ENCODE measurements at places on chromosomes 13 and 19.

DNA sequence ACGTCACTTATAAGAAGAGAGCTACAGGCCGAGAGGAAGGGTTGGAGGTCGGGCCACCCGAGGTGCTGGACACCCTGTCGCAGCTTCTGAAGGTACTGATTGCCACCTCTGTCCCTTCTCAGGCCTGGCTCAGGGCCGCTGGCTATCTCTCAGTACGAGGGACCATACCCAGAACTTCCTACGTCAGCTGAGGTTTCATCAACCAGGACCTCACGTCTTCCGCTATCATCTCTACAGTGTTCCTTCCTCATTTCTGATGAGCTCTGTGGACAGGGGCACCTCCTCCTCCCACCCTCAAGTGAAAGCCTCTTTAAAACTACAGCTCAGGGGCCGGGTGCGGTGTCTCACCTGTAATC is 58.2 kb upstream of the USE1 start:
- ATAC-seq = no peak

GRCh38 chr13:100213576-100213975 is 124.7 kb downstream of the PCCA start:
- no peak for ATAC-seq

DNA sequence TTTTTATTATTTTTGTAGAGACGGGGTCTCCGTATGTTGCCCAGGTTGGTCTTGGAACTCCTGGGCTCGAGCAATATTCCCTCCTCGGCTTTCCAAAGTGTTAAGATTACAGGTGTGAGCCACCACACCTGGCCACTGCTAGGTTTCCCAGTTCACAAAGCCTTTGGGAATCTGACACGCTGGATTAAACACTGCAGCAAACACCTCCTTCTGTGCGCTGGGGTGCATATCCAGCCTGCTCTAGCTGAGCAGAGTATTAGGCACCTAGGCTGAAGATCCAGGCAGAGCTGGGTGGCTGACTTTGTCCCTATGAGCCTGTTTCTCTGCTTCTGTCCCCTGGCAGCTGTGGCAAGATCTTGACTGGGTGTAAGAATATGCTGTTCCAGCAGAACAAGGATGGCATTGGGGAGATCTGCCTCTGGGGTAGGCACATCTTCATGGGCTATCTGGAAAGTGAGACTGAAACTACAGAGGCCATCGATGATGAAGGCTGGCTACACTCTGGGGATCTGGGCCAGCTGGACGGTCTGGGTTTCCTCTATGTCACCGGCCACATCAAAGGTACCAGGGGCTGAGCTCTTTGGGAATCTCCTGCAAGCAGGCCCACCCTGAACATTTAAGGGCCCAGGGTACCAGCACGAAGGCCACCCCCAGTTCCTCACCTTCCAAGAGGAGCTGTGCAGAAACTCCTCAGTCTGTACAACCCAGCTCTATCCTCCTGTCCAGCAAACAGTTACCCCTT is 49.8 kb downstream of the ACSBG2 start:
- ATAC-seq = no peak

- no peak for ATAC-seq
Measured at GRCh38 chr13:40309881-40310280, 356.6 kb downstream of the FOXO1 start.

GRCh38 chr13:113528813-113529180 is 38.3 kb upstream of the DCUN1D2 start:
- ATAC-seq = no peak

DNA sequence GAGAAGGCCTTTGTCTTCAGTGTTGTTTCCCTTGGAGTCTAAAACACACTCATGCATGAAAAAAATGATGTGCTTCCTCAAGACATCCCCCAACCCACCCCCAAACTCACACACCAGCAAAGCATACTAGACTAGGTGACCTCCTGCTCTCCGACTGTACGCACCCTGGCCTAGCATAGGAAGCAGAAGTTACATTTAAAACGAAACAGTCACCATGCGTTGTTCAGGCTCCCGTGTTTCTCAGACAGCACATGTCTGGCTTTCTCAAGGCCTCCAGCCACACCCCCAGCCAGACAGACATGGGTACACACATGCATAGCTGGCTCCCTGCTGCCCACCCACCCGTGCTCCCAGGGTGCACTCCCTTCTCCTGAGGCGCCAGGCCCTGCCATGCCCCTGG is 28.7 kb upstream of the C1QTNF9 start:
- ATAC-seq = no peak

DNA sequence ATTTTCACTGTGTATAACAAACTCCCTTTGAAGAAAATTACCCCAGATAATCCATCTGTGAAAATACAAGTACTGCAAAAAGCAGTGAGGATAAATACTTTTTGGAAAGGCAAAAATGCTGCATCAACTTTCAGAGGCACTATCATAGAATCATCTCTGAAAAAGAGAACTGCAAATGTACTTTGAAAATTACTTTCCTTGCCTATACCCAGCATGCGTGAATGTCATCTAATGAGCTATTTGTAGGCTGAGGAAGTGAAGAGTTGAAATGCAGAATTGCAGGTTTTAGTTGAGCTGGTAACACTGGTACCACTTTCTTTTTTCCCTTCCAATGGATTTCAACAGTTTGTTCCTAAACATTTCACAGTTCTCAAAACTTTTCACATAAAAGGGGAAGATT is 196.7 kb downstream of the TBC1D4 start:
- ATAC-seq = no peak

GRCh38 chr13:38213314-38213713 is 136.3 kb upstream of the UFM1 start:
- ATAC-seq = no peak

- no peak for ATAC-seq
Measured at GRCh38 chr13:94515911-94516310, 36.4 kb upstream of the DCT start.

GRCh38 chr13:99281811-99282263 is 23.7 kb upstream of the GPR18 start:
- ATAC-seq = peak; percentile 76

GRCh38 chr19:48645620-48646000 is 377 bp downstream of the CA11 start:
- ATAC-seq = no peak

Data from activated CD4-positive, CD25-positive, alpha-beta regulatory T cell treated with anti-CD3 and anti-CD28 coated beads, Interleukin-2, amount 50 U/mL, for 24 hours (primary cell).